Caco-2 (cell line): ENCODE measurements at places on chromosomes 11 and 22. TPM values are rescaled to one million over a fixed set of nuclear protein-coding genes. Genes with fewer than 3 reads are reported as not detected.

DNA sequence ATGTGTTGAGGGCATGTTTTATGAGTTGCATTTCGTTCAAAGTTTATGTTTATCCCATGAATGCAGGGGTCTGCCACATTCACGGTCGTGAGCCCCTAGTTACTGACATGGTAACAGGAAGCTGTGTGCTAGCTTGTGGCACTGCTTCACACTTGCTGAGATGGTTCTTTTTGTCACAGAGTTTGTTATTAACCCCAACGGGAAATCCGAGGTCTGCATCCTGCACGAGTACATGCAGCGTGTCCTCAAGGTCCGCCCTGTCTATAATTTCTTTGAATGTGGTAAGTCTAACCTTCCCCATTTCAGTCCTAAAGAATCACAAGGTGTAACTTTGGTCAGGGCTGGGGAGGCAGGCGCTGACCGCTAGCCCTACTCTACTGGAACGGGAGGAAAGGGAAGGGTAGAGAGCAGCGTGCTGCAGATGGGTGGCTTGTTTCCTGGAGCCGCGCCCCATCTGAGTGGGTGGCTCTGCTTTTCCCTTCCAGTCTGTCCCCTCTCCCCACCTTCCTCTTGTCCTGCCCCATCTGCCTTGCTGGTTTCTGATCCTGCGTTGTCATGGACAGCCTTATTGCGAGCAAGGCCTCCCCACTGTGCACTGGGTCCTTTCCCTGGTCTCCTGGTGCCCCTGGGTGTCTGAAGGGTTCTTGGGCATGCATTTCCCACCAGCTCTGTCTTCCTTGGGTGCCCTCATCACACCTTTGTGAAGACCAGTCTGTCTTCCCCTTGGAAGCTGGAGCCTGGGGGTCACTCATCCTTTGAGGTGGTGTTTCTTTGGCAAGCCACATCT is 11.8 kb downstream of the DGCR8 start:
- no peak overlapping the region for H3K27ac ChIP-seq
- H3K4me3 ChIP-seq: no peak overlapping the region
- no peak for DNase-seq
- H3K4me1 ChIP-seq: no peaks in the 10 kb centered on the region

DNA sequence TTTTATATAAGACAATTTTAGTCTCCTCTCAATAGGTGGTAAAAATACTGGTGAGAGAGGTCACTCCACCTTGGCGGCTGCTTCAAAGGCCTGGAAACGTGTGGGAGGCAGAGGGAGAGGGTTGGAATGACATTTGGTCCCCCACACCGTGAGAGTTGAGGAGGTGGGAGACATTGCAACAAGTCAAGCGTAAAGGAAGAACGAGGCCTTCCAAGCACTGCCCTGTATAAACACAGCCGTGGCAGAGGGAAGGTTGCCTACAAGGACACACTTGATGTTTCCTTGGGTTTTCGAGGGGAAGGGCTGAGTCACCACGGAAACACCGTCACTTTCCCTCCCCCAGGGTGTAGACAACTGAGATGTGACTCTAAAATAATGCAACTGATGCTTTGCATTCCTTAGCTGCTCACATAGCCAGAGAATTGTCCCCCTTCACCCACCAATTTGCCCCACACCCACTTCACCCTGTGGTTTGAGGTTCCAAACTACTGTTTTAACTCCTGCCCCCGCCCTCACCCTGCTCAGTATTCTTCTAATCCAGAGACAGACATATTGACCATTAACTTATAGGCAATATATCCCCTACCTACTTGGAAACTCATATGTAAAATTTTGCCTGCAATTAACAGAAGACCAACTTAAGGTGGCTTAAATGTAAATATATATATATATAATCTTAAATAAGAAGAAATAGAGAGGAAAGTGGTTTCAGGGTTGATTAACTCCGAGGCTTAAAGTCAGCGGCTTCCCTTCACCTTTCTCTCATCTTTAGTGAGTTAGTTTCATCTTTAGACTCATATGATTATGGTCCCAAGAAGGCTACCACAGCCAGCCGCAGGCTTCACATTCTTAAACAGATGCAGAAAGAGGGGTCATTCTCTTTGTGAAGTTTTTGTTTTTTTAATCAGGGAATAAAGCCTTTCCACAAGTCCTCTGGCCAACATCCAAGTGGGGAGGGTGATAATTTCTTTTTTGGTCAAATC is 54.1 kb upstream of the BDNF start:
- no peak overlapping the region for H3K4me3 ChIP-seq
- no peaks in the 10 kb centered on the region for H3K4me1 ChIP-seq
- H3K27ac ChIP-seq: no peak overlapping the region

GRCh38 chr11:71933141-71933933 is 4.5 kb downstream of the RNF121 start:
- H3K36me3 ChIP-seq: no peaks in the 10 kb centered on the region
- no peak for DNase-seq
- H3K4me1 ChIP-seq: peaks cover 9% of the 10 kb centered on the region
- H3K27ac ChIP-seq: no peak overlapping the region

DNA sequence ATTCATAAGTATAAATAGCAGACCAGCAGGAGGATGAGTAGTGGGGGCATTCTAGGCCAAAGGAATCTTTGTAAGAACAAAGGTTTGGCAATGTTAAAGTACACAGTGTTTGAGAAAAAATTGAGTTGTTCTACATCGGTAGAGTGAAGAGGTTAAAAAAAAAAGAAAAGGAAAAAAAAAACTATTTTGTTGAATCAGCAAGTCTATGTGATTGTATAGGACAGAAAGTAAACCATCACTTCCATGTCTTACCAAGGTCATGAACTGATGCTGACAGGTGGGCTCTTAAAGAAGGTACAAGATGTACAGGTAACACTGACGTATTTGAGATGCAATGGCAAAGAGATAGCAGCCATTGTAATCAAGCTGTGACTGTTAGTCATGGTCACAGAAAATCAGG is 29.5 kb upstream of the PTH start:
- no peaks in the 10 kb centered on the region for H3K27me3 ChIP-seq
- no peak for DNase-seq
- H3K27ac ChIP-seq: no peak overlapping the region
- no peaks in the 10 kb centered on the region for H3K4me1 ChIP-seq
- no peak overlapping the region for H3K4me3 ChIP-seq

DNA sequence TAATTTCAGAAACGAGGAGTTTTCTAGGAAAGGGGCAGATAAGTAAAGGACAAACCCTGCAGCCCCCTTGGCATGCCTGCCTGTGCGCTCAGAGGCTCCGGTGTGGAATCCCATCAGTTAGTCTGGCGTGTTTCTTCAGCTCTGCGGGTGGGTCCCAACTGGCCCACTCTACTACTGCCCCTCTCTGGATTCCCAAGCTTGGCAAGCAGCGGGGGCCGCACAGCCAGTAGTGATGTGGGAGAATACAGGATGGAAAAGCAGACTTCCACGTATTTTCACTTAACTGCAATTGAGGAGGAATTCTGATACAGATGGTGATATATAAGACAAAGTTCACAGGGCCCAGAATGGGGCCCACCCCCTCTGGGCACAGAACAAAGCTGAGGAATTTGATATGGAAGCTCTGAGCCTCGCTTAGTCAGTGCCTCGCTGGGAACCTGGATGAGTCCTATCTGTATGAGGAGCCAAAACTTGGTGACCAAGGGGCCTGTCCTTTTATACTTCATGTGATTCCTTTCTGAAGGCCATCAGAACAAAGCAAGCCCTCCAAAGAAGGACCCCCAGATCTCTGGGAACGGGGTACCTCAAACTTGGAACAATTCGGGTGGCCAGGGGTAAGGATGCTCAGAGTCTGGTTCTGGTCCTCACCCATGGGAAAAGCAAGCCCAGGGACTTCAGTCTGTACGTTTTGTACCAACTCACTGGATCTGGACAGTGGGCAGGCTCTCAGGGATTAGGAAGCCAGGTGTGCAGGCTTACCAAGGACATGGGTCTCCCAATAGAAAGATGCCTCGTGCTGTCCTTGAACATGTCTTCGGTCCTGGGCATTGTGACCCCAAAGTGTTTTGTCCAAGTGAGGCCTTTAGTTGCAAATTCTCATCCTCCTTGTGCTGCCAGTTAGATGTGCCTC is 26.0 kb downstream of the RELT start:
- H3K4me1 ChIP-seq: no peaks in the 10 kb centered on the region

Gene OR52K1
- total RNA-seq: not detected in 2 replicates

Gene ANO5
- total RNA-seq: not detected in 2 replicates

Gene SLC22A6
- total RNA-seq: not detected in 2 replicates

Gene BEST1
- 4.7 and 6.7 TPM in 2 replicates for total RNA-seq

Gene AGBL2
- 2.9 and 3.4 TPM in 2 replicates for total RNA-seq

DNA sequence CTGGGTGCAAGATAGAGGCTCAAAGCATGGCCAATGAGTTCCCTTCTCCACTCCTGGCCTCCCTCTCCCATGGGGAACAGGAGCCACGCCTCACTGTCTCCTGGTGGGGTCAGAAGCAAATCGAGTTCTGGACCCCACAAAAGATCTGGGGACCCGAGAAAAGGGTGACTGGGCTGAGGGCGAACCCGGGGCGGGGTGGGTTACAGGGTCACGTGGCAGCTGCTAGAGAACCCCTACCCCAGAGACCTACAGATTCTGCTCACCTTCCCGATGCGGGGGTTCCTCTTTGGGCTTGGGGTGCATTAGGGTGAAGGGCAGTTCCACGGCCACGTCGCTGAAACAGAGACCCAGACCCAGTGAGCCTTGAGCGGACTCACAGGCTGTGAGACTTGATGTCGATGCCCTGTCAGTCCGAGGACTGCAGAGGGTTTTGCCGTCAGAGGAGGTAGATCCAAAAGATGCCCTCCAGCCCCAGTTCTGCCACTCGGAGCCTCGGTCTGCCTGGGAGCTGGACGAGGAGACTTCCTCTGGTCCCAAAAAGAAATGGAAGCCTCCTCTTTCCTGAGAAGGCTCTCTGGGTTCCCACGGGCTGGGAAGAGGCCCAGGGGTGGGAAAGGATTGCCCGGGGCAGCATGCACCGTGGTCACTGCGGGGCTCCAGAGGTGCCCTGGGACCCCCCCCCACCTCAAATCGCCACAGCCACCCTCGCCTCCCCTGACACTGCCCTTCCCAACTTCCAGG is 28.2 kb downstream of the TPBGL start:
- no peak overlapping the region for H3K4me3 ChIP-seq
- no peaks in the 10 kb centered on the region for H3K27me3 ChIP-seq
- H3K4me1 ChIP-seq: no peaks in the 10 kb centered on the region
- no peak overlapping the region for H3K27ac ChIP-seq
- no peak for DNase-seq

DNA sequence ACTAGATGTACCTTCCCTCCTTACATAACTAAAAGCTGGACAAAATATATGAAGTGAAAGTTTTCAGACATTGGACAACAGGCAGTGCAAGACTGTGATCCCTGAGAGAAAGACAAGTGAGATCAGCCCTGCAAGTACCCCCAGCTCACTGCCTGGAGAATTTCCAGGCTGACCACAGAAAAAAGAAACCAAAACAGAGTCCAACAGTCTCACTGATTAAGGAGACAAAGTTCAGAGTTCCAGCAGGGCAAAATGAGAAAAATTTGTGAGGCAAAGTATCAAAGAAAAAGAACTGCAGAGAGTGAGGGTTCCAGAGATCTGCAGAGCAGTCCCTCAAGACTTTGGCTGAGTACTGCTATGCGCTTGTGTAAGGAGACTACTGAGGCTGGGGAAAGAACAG is 47.3 kb upstream of the TMEM45B start:
- peak overlapping the region; percentile 29 for H3K27ac ChIP-seq
- no peaks in the 10 kb centered on the region for H3K27me3 ChIP-seq
- peaks cover 2% of the 10 kb centered on the region for H3K36me3 ChIP-seq
- peaks cover 27% of the 10 kb centered on the region for H3K4me1 ChIP-seq

DNA sequence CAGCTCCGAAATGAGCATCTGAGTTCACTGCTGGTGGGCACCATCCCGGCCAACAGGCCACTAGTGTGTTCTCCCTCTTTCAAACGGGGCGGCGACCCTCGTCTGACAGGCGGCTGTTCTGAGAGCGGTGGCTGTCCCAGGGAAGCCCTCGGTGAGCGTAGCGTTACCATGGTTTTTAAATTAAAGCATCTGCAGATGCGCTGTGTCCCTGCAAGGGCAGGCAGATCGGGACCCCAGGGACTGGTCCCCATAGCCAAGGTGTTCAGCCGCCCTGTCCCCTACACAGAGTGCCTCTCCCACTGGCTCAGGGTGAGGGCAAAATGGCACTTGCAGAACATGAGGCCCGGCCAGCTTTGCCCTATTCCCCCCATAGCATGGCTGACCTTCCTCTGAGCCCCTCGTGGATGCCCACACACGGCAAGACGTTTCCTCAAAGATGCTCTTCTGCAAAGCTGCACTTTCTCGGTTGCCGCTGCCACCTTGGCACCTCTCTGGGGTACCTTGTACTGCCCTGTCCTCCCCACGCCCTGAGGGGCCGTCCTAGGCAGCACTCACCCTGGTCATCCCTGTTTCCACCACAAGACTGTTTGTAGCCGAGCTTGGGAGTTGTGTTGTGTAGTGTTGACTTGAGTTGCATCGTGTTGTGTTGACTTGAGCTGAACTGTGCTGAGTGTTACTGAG is 51.9 kb upstream of the KCNQ1OT1 start:
- no peak overlapping the region for H3K27ac ChIP-seq
- H3K4me3 ChIP-seq: no peak overlapping the region
- DNase-seq: peak; percentile 16
- no peaks in the 10 kb centered on the region for H3K36me3 ChIP-seq
- no peaks in the 10 kb centered on the region for H3K27me3 ChIP-seq
- H3K4me1 ChIP-seq: peaks cover 5% of the 10 kb centered on the region; the same call in 1 of the 2 replicates

DNA sequence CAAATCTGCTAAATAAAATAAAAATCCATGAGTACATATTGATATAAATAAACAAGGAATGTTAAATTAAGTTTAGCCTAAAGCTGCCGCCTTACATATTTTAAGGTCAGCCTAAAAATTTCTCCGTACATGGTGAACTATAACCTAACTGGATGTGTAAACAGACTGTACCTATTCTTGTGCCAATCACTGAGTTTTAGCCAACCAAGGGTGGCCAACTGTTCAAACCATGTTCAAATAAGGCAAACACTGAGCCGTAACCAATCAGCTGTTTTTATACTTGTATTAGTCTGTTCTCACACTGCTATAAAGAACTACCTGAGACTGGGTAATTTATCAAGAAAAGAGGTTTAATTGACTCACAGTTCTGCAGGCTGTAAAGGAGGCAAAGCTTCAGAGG is 8.6 kb upstream of the QSER1 start:
- no peaks in the 10 kb centered on the region for H3K27me3 ChIP-seq
- H3K36me3 ChIP-seq: no peaks in the 10 kb centered on the region
- no peak overlapping the region for H3K4me3 ChIP-seq
- H3K4me1 ChIP-seq: no peaks in the 10 kb centered on the region

Gene HORMAD2
- 2.4 and 3.1 TPM in 2 replicates for total RNA-seq

GRCh38 chr11:13354335-13354734 is 76.7 kb downstream of the BMAL1 start:
- H3K27me3 ChIP-seq: no peaks in the 10 kb centered on the region
- peak; percentile 30 for DNase-seq
- H3K4me3 ChIP-seq: no peak overlapping the region
- H3K4me1 ChIP-seq: no peaks in the 10 kb centered on the region
- H3K27ac ChIP-seq: no peak overlapping the region
- H3K36me3 ChIP-seq: no peaks in the 10 kb centered on the region
